MM.1S (cell line): ENCODE measurements at places on chromosomes 16 and 17.

DNA sequence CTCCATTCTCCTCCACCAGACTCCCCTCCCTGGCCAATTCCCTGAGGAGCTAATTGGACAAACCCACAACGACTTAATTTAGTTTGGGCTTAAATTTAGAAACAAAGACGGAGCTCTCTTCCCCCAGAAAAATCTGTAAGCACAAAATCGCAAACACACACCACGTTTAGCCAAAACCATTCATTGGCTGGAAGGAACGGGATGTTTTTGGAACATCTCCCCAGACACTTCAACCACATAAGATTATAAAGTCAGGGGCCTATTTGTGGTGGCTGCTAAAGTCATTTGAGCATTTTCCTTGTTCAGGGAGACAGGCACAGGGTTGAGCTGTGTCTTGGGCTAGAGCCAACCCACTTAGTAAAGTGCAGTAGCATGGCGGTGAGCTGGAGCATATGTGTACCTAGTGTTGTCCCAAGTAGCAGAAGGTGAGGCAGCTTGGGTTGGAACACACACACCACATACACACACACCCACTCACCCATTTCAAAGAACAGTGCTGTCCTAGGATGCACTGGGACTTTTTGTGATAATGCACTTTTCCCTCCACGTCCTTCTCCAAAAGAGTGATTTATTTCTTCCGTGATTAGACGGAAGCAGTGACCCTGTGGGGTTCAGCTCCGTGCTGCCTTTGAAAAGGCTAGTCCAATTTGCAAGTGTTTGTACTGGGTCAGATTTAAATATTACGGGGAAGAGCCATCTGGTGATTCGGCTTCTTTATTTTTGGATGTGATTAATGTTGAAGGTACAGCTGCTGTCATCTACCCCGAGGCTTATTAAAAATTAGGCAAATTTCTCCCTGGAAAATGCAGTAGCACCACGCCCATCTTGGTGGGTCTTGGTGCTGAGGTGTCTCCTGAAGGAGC lies 32.2 kb downstream of the ELAC2 start:
- no peak for DNase-seq

DNA sequence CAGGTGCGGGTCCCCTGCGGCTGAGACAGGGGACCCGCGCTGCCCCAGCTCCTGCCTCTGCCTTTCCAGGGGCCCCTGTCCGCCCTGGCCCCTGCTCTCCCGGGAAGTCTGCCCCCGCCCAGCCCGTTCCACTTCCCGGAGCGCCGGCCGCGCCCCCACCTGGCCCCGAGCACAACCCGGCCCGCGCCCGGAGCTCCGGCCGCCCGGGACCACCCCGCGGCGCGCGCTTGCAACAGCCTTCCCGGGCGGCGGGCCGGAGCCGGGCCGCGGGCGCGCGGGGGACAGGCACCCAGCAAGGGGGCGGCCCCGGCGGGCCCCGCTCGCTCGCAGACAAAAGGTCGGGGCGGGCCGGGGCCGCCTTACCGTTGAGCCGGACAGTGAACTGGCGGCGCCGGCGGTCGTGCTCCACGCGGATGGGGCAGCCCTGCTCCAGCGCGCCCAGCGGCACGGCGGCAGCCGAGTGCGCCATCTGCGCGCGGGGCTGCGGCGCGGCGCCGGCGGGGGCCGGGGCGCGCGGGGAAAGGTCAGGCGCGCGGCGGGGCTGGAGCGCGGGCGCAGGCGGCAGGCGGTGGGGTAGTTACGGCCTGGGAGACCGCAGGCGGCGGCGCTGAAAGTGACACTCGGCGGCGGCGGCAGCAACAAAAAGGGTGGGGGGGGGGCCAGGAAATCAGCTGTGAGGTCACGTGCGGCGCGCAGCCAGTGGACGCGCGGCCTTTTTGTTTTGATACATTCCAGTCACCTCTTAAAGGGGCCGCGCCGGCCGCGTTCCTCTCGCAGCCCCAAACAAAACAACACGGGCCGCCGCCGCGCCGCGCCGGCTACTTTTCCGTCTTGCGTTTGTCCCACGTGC lies at the start of gene NATD1:
Gene NATD1, minus strand, starts transcription at position 615 of the 850 bp plus-strand sequence. Its CDS starts 146 bp downstream, at position 469.
- DNase-seq, result peak; percentile 80

DNA sequence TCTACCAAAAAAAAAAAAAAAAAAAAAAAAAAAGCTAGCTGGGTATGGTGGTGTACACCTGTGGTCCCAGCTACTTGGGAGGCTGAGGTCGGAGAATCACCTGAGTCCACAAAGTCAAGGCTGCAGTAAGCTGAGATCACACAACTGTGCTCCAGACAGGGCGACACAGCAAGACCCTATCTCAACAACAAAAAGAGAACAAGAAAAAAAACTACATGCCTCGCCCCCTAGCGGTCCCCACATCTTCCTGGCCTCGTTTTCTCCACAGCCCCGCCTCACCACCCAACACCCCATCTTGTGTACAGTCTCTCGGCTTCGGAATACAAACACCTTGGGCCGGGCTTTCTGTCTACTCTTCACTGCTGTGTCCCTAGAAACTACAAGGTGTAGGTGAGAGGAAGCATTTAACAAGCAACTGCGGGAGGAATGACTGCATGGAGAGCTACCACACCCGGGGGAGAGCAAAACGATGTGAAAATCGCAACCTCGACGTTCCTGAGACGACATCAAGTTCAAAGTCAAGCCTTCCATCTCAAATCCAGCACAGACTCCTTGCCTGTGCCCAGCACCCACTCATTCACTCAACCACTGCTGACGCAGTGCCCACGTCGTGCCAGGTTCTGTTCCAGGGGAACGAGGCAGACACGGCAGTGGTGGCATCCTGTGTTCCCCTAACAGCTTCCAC lies 9.0 kb downstream of the NTAN1 start:
- no peak for DNase-seq

DNA sequence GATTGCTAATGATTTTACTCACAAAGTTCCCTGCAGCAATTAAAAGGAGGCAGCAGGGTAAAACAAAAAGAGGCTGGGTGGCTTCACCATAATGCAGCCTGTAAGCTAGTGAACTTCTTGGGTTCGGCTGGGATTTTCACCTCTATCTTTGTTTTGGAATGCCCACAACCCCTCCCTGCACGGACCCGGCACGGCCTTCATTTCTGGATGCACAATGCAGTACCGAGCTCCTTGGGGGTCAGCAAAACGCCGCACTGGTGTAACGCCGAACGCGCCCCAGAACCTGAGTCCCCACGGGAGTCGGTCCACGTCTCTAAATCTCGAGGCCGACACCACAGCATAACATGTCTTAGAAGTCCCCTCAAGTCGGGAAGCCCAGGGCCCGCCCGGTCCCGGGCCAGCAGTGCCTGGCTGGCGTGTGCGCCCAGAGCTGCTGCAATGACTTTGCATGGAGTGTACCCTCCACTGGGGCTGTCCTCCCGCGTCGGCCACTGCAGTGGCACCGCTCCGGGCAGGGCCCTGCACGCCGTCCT lies 759 bp downstream of the UBE2O start:
- DNase-seq, result no peak

DNA sequence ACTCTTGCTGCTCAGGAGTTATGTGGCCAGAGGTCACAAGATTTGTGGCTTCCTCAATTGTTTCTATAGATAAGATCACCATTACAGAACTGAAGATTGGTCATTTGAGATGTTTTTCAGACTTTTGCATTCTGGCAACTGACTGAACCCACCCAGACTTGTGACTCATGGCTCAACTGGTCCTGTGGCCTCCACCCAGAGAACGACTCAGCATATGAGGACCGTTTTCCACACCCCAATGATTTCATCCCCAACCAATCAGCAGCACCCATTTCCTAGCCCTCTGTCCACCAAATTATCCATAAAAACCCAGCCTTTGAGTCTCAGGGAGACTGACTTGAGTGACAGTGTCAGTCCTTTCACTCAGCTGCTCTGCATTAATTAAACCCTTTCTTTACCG lies 143.2 kb upstream of the ASIC2 start:
- no peak for DNase-seq

- peak; percentile 34 for DNase-seq
Measured at GRCh38 chr17:19978209-19978802, 678 bp upstream of the AKAP10 start.

- DNase-seq, result no peak
Measured at GRCh38 chr17:74241431-74241830, 28.1 kb downstream of the TTYH2 start.

DNA sequence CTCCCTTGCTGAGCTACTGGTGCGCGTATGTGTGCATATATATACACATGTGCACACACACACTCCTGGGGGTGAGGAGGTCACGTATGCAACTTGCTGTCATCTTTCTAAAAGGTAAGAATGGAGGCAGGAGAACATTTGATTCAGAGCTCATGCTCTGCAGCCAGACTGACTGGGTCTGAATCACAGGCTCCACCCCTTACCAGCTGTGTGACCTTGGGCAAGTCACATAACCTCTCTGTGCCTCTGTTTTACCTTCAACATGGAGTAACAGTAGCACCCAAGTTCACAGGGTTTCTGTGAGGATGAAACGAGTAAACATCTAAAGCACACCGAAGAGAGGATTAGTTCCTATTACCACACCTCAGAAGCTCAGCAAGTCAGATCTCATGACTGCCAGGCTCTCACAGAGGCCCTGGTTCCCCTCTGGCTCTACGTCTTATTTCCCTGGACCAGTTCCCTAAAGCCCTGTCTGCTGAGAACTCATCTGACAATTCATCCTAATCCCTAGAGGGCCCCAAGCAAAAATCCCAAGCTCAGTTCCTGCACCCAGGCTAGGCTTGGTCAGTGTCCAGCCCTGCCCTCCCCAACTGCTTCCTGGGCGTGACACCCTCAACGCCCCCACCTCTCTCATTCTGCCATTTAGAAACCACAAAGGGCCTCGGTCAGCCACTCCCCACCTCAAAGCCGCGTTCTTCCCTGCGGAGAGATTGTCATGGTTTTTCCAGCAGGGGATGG lies 28.7 kb downstream of the ABR start:
- DNase-seq, result no peak

DNA sequence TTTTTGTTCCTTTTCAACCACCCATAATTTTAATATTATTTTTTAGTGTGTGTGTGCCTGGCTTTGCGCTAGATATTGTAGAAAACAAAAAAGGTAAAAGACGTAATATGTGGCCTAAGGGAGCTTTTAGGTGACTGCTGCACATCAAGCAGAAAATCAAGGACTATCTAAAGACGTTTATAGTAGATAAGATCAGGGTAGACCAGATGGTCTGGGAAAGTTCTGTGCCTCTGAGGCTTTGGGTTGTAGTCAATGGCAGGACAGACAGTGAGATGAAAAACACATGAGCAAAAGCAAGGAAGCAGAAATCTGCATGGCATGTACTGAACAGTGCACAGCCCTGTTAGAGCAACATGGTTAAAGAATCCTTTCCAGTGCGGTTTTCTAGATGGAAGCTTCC lies 26.8 kb upstream of the ARHGAP23 start:
- DNase-seq, result no peak

GRCh38 chr16:17515421-17516210 lies 44.9 kb upstream of the XYLT1 start:
- DNase-seq, result no peak

DNA sequence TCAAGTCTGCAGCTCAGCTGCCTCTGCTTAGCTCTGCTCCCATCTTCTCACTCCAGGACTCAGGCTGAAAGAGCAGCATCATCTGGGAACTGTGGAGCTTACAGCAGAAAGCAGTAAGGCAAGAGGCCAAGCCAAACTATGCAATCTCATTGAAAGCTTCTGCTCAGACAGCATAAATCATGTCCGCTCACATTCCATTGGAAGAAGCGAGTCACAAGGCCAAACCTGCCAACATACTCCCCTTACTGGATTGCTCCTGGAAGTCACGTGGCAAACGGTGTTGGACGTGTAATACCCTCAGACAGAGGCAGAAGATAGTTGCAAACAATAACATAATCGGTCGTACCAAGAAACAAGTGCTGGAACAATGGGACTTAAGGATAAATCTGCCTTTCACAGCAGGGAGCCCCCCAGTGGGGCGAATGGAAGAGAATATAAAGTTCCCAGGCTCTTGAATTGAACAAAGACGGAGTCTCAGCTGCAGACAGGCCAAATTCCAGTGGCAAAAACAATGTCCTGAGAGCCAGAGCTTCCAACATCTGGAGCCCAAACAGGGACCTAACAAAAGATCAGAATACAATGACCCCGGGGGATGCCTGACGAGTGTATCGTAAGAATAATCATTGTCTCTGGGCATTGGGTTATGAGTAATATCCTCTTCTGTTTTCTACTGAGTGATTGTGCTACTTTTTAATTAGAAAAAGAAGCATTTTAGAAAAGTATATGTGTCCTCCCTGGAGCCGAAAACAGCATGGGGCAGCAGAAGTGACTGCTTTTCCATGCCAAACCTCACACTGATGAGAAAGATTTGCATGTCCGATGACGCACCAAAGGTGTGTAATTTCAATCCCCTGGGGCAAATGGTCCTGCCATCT lies 68.4 kb downstream of the CMC2 start:
- DNase-seq, result no peak

- no peak for DNase-seq
Measured at GRCh38 chr16:69509125-69509524, 56.6 kb upstream of the NFAT5 start.

- no peak for DNase-seq
Measured at GRCh38 chr17:43456661-43457361, 27.0 kb upstream of the DHX8 start.

- no peak for DNase-seq
Measured at GRCh38 chr16:17499223-17499902, 28.6 kb upstream of the XYLT1 start.

DNA sequence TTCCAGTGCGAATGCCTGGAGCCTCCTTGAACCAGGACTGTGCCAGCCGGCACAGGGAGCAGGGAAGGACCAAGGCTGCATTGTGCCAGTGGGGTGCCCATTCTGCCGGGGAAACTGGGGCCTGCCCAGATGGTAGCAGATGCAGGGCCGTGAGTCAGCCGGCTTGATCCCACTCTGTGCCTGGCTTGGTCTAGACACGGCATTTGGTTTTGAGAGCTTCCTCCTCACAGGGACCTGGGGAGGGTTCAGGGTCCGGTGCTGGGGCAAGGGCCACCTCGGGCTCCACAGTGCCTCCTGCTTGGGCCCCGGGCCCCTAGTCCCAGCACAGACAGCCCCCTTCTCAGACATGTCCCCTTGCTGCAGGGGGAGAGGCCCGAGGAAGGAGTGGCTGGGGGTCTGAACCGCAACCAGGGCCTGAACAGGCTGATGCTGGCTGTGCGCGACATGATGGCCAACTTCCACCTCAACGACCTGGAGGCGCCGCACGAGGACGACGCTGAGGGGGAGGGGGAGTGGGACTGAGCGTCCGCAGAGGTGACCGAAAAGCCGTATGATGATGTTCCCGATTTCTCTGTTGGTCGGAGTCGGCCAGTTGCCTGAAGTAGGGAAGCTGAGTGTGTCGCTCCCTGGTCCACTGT lies 7.8 kb upstream of the MC1R start:
- DNase-seq, result no peak

- DNase-seq, result peak; percentile 65
Measured at GRCh38 chr17:35947156-35947585, 3.7 kb upstream of the LYZL6 start.

DNA sequence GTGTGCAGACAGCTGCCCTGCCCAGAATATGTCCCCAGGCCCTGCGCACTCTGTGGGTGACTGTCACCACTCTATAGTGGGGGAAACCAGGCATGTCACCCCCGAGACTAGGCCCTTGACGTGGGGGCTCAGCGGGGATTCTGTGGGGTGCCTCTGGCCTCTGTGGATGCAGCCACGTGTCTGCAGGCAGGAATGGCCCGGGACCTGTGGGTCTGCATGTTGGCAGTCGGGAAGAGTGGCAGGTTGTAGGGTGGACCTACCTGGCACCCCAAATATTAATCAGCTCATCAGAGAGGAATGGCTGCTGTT lies 954 bp downstream of the IL32 start:
- no peak for DNase-seq

GRCh38 chr16:28932339-28933141 lies 769 bp downstream of the CD19 start:
- DNase-seq, result no peak
